Cerebellar cortex (tissue), 1 donor: ENCODE measurements at places on chromosomes 13 and 19.

GRCh38 chr13:27621116-27621365 is 651 bp upstream of the POLR1D start:
- DNase-seq: no peak

GRCh38 chr13:78121459-78122348 is 203.1 kb upstream of the EDNRB start:
- peak; percentile 63 for DNase-seq

- DNase-seq: no peak
Observed at GRCh38 chr13:64546371-64546770, 2683.8 kb downstream of the PCDH9 start.

DNA sequence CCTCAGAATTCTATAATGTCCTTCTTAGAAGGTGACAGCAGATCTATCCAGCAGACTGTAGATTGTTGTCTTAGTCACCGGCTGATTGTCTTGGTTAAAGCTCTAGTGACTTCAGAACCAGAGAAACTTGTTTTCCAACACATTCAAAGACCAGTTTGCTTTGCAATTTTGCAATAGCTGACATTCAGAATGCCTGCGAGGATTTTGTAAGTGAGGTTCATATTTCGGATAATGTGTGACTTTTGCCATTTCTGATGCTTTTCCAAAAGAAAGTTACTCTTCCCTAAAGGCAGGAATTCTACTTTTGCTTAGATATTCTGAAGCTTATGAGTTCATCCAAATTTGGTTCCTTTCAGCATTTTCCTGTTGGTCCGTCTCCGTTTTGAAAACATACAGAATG is 13.2 kb downstream of the SPINT2 start:
- no peak for DNase-seq

- peak; percentile 0 for DNase-seq
Observed at GRCh38 chr19:41023193-41023592, 32.1 kb downstream of the CYP2B6 start.

DNA sequence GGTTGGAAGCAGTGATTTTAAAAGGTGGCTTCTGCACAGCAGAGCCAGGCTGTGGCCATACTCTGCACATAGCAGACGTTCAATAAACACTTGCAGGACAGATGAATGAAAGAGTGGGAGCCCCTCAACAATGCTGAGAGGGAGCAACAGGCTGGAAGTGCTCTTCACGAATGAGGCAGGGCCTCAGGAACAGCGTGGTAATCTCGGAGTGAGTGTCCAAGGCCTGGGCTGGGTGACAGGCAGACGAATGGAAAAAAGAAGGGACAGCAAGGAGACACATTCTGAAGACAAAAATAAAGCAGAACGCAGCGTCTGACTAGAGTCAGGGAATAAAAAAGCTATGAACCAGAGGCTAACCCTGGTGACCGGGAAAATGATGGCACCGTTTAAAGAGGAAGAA is 11.1 kb downstream of the GJA3 start:
- DNase-seq: no peak

DNA sequence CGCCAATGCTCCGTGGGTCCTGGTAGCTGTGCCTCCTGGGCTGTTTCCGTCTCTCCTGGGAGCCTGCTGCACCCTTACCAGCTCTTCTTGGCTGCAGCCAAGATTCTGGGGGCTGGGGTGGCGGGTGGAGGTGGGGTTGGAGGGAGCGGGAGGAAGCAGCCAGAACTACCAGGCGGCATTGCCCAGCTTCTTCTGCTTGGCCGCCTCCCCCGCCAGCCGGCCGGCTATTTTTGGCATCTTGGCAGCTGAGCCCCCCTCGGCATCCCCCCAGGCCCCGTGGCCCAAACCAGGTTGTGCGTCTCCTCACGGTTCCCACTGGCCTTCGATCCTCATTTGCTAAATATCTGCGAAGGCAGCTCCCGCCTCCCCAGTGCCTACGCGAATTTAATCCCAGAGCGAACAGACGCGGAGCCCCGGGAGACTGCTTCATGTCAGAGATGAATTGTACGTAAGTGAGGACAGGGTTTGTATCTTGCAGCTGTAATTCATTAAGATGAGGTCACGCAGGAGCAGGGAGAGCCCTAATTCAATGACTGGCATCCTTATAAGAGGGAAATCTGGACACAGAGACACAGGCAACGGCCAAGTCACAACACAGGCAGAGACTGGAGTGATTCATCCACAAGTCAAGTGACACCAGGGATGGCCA is 12.8 kb upstream of the PEAK3 start:
- peak; percentile 47 for DNase-seq

DNA sequence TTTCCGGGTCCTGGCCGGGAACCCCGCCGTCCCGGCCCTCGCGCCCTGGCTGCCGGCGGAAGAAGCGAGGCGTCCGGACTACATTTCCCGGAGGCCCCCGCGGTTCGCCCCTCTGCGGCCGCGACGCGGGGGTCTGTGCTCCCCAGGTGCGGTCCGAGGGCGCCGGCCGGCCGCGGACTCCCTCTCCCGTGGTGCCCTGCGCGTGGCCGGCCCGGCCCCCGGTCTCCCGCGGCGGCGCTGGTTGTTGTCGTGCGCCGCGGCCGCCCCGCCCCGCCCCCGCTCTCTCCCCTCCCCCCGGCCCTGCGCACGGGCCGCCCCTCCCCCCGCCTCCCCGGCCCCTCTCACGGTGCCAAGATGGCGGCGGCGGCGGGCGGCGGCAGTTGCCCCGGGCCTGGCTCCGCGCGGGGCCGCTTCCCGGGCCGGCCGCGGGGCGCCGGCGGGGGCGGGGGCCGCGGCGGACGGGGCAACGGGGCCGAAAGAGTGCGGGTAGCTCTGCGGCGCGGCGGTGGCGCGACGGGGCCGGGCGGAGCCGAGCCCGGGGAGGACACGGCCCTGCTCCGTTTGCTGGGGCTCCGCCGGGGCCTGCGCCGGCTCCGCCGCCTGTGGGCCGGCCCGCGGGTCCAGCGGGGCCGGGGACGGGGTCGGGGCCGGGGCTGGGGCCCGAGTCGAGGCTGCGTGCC is at the start of gene KMT2B:
Gene KMT2B (plus strand): TSS at position 339 of the 680 bp plus-strand sequence. CDS start 16 bp downstream, at position 355.
- DNase-seq: no peak

DNA sequence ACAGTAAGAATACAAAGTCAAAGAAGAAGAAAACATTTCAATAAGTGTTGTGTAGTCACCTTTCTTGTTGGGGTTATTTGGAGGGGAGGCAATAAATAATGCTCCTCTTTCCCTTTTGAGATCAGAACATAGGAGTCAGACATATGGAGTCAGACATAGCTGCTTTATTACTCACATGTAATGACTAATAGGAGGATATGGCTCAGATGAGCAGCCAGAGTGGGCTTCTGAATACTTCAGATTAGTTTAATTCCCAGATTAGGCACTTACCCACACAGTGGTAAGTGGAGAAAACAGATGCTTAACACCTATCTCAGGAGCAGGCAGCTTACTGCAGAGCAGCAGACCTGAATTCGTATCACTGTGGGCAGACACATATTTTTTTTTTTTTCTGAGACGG is 31.7 kb upstream of the C1QTNF9B start:
- DNase-seq: no peak

GRCh38 chr19:4206818-4207484 is 22.4 kb upstream of the EBI3 start:
- DNase-seq: no peak

DNA sequence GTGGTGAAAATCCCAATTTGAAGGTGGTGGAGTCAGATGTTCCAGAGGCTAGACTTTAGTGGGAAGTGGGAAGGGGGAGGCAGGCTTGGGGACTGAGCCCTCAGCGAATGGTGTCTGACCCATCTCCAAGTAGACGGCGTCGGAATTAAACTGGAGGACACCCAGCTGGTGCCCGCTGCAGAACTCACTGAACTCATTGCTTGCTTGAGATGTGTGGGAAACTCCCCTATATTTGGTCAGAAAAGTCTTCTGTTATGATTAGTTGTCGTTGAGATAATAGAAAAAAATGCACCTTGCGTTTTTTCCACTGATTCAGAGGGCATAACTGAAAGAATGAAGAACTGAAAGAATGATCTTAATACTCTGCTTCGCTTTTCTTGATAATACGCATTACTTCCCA is 871 bp upstream of the ZNF583 start:
- DNase-seq: no peak

DNA sequence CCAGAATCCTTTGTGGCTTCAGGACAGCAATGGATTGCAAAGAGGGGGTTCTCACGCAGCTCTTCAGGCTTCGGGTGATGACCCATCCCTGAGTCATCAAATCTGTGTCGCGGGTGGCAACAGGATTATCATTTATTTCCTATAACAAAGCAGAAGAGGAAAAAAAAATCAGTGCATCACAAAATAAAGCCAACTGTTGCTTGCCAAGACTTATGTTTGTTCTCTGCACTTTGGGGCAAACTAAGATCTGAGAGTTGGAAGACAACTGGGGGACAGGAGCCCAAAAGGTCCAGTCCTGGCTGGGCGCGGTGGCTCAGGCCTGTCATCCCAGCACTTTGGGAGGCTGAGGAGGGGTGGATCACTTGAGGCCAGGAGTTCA is 6.4 kb downstream of the GNA15 start:
- DNase-seq: no peak

- DNase-seq: no peak
Observed at GRCh38 chr19:40134866-40135265, 44.1 kb upstream of the ZNF780A start.

DNA sequence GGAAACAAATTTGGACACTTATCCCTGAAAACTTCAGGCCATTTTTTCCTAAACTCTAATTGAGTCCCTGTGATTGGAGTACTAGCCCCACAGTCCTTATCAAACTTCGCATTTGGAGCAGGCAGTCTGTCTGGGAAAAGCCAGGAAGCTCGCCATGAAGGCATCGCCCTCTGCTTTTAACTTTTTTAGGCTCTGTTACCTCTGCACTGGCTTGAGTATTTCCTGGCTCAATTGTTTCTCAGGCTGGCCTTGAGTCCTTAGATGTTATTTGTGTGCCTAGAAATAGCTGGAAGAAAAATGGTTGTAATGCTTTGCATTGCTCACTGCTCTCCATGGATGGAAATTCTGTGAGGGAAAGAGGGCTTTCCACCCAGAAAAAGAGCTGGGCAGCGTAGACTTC is 24.2 kb downstream of the ACTN4 start:
- DNase-seq: no peak

DNA sequence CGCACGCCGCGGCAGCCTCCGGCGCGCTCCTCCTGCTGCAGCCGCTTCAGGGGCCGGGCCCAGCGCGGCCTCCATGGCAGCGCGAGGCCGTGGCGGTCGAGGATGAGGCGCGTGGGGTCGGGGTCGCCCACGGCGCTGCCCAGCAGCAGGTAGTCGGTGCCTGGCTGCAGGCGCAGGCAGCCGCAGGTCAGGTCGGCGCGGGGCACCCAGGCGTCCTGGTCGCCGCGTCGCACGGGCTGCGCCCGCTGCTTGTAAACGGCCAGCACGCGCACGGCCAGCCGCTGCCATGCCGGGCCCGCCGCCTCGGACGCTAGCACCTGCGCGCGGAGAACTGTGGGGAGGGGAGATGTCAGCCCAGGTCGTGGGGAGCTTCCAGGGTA is 11.1 kb downstream of the NTN5 start:
- no peak for DNase-seq

- DNase-seq: no peak
Observed at GRCh38 chr13:98775844-98776598, 23.5 kb upstream of the SLC15A1 start.

DNA sequence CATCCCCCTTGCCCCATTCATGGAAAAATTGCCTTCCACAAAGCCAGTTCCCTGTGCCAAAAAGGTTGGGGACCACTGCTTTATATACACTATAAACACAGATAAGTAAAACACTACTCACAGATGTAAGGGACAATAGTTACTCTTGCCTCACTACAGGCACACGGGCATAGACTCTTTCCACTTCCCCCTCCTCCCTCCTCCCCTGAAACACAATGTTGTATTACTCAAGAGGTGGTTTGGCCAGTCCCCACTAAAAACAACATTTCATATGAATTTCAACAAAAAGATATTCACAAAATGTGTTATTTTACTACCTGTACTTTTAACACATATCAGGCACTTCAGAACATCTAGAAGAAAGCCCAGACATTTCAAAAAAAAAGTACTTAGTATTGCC is 45.1 kb downstream of the EPSTI1 start:
- no peak for DNase-seq

DNA sequence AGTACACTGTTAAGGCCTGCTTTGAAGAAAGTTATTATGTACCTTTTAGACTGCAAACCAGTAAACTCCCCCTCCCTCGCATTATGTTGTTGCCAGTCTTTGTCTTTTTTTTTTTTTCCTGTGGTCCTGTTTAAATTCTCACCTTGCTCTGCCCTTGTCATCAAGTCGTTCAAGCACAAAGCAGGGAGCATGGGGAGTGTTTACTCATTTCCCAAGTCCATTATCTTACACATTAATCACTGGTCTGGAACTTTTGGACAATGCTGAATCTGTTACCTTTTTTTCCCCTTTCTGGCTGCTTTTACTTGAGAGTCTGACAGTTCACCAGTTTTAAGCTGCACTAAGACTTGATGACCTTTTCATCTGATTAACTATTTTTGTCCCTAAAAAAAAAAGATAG is 108.2 kb downstream of the DACH1 start:
- no peak for DNase-seq

- DNase-seq: no peak
Observed at GRCh38 chr13:108003626-108004025, 211.7 kb downstream of the LIG4 start.

- DNase-seq: no peak
Observed at GRCh38 chr19:54418030-54418929, 3.0 kb downstream of the TTYH1 start.

DNA sequence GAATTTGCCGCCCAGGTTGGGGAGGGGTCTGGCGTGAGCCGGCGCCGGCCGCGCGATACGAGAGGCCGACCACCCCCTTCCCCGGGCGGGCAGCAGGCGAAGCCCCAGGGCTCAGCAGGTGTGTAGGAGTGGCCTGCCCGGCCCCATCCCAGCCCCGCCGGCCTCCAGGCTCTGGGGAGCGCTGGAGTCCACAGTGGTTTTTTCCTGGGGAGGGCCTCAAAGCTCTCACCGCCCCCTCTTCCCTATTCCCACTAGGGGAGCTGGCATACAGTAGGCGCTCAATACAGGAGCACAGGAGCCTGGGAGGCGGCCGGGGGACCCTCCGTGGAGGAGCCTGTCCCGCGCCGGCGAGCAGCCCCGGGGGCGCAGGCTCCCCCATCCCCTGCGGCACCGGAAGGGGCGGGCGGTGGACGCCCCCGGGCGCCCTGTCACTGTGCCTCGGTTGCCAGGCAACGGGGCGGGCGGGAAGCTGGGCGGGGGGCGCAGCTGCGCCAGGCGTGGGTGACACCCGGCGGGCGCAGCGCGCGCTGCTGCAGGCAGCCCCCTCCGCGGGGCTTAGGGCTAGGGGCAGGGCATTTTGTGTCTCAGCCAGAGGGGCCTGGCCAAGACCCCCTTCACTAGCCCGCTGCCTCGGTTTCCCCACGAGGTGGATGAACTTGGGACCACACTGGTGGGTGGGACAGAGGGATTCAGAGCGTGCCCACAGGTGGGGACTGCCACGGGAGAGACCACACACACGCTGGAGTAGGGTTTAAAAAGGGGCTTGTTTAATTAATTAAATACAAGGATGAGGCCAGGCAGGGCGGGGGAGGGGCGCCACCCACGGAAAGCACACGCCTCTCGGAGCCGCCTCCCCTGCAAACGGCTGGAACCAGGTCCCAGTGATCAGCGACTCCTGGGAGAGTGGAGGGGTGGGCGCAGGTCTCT is 3.6 kb upstream of the REXO1 start:
- no peak for DNase-seq

GRCh38 chr13:100657881-100658315 is 16.7 kb downstream of the TMTC4 start:
- DNase-seq: no peak

- no peak for DNase-seq
Observed at GRCh38 chr19:3765121-3765520, 2.6 kb downstream of the MRPL54 start.

- DNase-seq: no peak
Observed at GRCh38 chr13:67306742-67307141, 76.6 kb upstream of the PCDH9 start.
